T-helper 17 cell (primary cell): ENCODE measurements at places on chromosomes 6 and 20. TPM values are rescaled to one million over a fixed set of nuclear protein-coding genes. Genes with fewer than 3 reads are reported as not detected.

- peak overlapping the region; percentile 96 for H3K4me3 ChIP-seq
- peaks cover 35% of the 10 kb centered on the region for H3K4me1 ChIP-seq
- H3K27me3 ChIP-seq, result peaks cover 25% of the 10 kb centered on the region
- H3K36me3 ChIP-seq, result peaks cover 2% of the 10 kb centered on the region
- DNase-seq, result peak; percentile 38
- peak overlapping the region; percentile 98 for H3K27ac ChIP-seq
Observed at GRCh38 chr6:105994118-105994590, 92.0 kb upstream of the PRDM1 start.

DNA sequence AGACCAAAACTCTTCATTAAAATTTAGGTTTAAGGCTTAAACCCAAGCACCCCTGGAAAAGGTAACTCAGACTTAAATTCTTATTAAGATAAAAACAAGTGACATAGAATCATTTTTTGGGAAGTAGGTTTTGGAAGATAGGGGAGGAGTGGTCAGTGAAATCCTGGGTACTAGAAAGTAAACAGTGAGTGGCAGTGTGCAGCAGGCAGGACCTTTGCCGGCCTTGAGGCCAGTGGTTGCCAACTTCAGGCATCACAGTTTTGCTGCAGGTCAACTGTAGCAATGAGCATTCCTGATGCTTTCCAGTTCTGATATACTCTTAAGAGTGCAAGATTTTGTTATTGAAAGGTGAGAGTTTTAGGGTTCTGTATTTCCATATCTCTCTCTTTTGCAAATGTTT lies 69.3 kb upstream of the SUPT3H start:
- peaks cover 4% of the 10 kb centered on the region for H3K36me3 ChIP-seq
- H3K4me1 ChIP-seq, result peaks cover 61% of the 10 kb centered on the region
- no peak overlapping the region for H3K4me3 ChIP-seq
- H3K27me3 ChIP-seq, result no peaks in the 10 kb centered on the region
- H3K27ac ChIP-seq, result peak overlapping the region; percentile 85

- no peaks in the 10 kb centered on the region for H3K4me1 ChIP-seq
- no peaks in the 10 kb centered on the region for H3K36me3 ChIP-seq
- no peak for DNase-seq
- H3K27me3 ChIP-seq, result no peaks in the 10 kb centered on the region
- H3K4me3 ChIP-seq, result no peak overlapping the region
Observed at GRCh38 chr20:13458860-13459451, 179.8 kb downstream of the TASP1 start.

- no peak overlapping the region for H3K4me3 ChIP-seq
- no peaks in the 10 kb centered on the region for H3K4me1 ChIP-seq
- no peaks in the 10 kb centered on the region for H3K36me3 ChIP-seq
- no peaks in the 10 kb centered on the region for H3K27me3 ChIP-seq
Observed at GRCh38 chr6:23301556-23301955, 732.2 kb downstream of the HDGFL1 start.

- no peak overlapping the region for H3K4me3 ChIP-seq
- H3K36me3 ChIP-seq, result no peaks in the 10 kb centered on the region
- DNase-seq, result no peak
- no peak overlapping the region for H3K27ac ChIP-seq
Observed at GRCh38 chr6:33987531-33988021, 158.3 kb downstream of the GRM4 start.

Gene ZFP64
- 7.5 TPM for total RNA-seq

Gene PDE7B
- total RNA-seq, result 0.18 TPM

Gene RWDD2A
- total RNA-seq, result 1.5 TPM
